ENCODE measurements at places on chromosomes 3 and 15.

GRCh38 chr3:177538750-177539730 lies 341.8 kb upstream of the TBL1XR1 start:
- H3K27ac ChIP-seq, result no peak overlapping the region
- DNase-seq, result no peak
- peaks cover 2% of the 10 kb centered on the region for H3K4me1 ChIP-seq
- no peak overlapping the region for H3K4me3 ChIP-seq
- no peaks in the 10 kb centered on the region for H3K27me3 ChIP-seq
- H3K36me3 ChIP-seq, result no peaks in the 10 kb centered on the region

DNA sequence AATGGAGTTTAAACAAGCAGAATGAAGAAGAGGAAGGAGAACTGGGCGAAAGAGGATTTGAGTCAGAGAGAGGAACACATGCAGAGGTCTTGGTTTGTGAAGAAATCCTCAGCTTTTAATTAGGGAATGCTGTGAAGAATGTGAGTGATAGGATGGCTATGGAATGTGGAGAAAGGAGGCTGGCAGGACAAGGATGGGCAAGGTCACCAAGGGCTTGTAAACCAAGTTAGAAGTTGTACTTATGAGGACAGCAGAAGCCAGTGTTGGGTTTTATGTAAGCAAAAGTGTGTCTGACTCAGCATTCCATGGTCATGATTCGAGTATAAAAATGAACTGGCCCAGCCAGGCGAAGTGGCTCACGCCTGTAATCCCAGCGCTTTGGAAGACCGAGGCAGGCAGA lies 60.0 kb upstream of the IL12A start:
- H3K36me3 ChIP-seq, result no peaks in the 10 kb centered on the region
- H3K27me3 ChIP-seq, result no peaks in the 10 kb centered on the region
- H3K4me1 ChIP-seq, result no peaks in the 10 kb centered on the region
- no peak for DNase-seq
- H3K27ac ChIP-seq, result peak overlapping the region; percentile 63

DNA sequence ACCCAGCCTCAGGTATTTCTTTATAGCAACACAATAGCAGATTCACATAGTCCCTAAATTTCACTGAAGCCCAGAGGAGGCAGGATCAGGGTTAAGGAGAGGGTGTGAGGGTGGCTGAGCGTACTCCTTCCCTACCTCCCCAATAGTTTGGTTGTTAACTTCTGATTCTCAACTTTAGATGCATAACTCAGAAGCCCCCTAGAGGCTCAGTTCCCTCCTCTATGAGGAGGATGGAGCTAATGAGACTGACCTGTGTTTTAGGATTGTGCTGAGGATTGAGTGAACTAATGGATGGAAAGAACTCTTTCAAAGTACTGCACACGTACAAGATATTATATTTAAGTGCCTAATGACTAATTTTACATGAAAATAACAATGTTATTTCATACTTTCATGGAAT lies 249.3 kb upstream of the SOX14 start:
- no peak for DNase-seq
- no peak overlapping the region for H3K4me3 ChIP-seq
- no peaks in the 10 kb centered on the region for H3K4me1 ChIP-seq
- no peak overlapping the region for H3K27ac ChIP-seq
- H3K36me3 ChIP-seq, result no peaks in the 10 kb centered on the region
- H3K27me3 ChIP-seq, result no peaks in the 10 kb centered on the region

- H3K4me1 ChIP-seq, result no peaks in the 10 kb centered on the region
- no peak for DNase-seq
- no peak overlapping the region for H3K4me3 ChIP-seq
- no peak overlapping the region for H3K27ac ChIP-seq
- H3K36me3 ChIP-seq, result no peaks in the 10 kb centered on the region
Observed at GRCh38 chr3:137012097-137012501, 54.3 kb downstream of the IL20RB start.
